ENCODE measurements at places on chromosomes 16 and 17.
A peak's percentile ranks its signal among the peaks of the same experiment; 100 is the strongest.

GRCh38 chr16:82047374-82047773 is 12.3 kb downstream of the HSD17B2 start:
- DNase-seq: no peak

GRCh38 chr16:927406-927805 is 43.4 kb downstream of the LMF1 start:
- DNase-seq: no peak

- peak; percentile 45 for DNase-seq
Observed at GRCh38 chr17:7717756-7718350, 309 bp downstream of the DNAH2 start.

GRCh38 chr17:30341703-30342249 is 7.9 kb upstream of the TMIGD1 start:
- no peak for DNase-seq

GRCh38 chr17:39139161-39139511 is 12.3 kb downstream of the PLXDC1 start:
- DNase-seq: no peak

DNA sequence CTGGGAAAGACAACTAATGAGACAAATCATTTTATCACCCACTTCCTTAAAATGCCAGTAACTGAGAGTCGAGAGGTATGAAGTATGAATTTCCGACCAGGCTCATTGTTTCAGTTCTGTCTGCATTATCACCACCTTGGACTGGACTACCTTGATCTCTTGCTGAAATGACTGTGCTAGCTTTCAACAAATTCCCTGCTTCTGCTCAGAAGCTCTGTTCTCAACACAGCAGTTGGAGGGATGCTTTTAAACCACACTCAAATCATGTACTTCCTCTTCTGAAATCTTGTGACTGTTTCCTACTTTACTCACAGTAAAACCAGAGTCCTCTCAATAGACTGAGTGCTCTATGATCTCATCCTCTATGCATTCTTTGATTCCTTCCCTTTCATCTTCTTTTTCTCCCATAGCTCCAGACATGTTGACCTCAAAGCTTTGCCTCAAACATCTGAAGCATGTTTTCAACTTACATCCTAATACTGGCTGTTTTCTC is 195.8 kb downstream of the KCNJ2 start:
- no peak for DNase-seq

- DNase-seq: no peak
Observed at GRCh38 chr17:79737922-79738578, 7.3 kb downstream of the ENPP7 start.

GRCh38 chr17:48596000-48596734 is 2.6 kb upstream of the HOXB5 start:
- DNase-seq: peak; percentile 75

DNA sequence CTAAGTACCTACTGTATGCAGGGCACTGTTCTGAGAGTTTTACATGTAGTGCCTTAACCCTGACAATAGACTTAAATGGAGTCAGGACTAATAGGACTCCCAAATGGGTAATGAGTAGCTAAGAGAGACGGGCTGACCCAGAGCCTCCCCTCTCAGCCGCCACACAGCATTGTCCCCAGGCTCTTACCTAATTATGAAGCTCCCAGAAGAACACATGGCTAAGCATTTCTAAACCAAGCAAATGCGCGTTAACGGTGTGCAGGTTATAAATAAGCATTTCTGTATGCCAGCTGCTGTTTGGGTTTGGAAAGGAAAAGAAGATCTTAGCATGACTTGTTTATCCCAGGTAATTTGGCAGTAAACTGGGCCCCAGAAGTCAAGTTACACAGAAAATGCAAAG is 14.3 kb downstream of the KATNIP start:
- DNase-seq: no peak

DNA sequence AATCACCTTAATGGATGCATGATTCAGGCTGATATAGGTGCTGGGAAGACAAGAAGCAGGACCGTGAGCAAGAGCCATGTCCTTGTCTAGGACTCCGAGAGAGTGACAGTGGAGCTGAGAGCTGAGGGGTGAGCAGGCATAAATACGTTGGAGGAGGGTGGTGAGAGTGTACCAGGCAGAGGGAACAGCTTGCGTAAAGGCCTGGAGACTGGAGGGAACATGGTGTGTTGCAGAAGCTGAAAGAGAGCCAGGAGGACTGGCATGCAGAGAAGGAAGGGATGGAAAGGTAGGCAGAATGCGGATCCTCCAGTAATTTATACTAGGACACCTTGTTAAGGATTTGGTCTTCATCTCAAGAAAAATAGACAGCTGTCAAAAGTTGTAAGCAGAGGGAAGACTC is 653.2 kb downstream of the HS3ST4 start:
- DNase-seq: no peak

DNA sequence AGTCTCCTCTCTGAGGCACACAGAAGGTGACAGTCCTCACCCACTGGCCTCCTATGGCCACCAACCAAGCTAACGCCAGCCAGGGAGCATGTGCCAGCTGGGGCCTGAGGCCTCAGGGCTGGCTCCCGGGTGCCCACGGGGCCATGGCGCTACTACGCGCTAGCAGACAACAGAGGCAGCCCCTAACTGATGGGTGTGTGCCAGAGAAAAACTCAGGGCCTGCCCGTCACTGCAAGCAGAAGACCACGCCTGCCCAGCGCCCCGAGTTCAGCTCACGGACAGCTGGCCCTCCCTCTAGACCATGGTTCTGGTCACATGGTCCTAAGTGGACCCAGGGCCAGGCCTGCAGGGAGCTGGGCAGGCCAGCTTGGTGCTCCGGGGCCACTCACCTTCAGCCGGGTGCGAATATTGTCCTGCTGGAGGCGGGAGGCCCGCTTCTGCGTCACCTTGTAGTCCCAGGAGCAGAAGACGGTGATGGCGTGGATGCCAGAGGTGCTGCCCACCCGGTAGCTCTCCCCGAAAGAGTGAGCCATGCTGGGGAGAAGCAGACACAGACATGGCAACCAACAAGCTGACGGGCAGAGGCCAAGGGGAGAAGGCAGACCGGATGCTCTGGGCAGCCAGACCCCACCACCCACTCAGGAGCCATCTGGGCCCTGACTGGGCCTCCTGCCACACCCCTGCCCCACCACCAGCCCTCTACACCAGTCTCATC is 6.2 kb downstream of the TMC6 start:
- no peak for DNase-seq

DNA sequence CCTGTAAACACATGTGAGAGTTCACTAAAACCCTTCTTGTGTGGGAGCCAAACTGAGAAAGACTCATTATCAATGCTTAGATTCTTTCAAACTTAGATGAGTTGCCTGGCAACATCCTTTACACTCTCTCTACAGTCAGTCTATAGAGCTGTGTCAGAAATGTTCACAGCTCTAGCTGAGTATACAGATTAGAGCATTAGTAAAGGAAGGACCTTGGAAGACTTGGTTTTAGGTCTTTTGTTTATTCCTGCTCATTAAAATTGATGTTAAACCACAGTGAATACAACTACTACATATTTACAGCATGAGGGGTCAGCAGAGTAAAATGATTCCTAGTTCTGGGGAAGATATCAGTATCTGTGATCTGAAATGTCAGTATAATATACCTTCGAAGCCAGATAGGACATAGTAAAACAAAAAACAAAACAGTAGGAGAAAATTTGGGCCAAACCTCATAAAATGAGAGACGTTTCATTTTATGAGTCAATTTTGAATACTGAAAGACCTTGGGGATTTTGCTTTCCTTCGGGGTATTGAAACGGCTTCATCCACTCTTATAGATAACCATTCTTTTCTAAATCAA is 186.0 kb downstream of the TANC2 start:
- no peak for DNase-seq

DNA sequence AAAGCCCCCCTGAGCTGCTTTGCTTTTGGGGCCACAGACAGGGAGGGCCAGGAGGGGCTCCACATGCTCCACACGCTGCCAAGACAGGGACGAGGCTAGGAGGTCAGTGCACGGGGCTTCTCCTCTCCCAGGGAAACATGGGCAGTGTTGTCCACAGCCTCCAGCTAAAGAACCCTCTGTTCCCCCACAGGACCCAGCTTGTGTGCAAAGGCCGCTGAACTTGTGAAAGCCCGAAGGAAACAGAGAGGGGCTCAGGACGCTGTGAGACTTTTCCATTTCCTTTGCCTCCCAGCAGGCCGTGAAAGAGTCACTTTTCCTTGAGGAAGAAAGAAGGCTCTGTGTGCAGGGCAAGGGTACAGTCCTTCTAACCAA is 9.7 kb downstream of the CDRT4 start:
- DNase-seq: no peak

- no peak for DNase-seq
Observed at GRCh38 chr17:80927791-80928216, 63.8 kb upstream of the CHMP6 start.

- DNase-seq: no peak
Observed at GRCh38 chr16:74320707-74321106, 24.1 kb downstream of the PSMD7 start.

- no peak for DNase-seq
Observed at GRCh38 chr16:21023509-21024202, 123.1 kb downstream of the LYRM1 start.

DNA sequence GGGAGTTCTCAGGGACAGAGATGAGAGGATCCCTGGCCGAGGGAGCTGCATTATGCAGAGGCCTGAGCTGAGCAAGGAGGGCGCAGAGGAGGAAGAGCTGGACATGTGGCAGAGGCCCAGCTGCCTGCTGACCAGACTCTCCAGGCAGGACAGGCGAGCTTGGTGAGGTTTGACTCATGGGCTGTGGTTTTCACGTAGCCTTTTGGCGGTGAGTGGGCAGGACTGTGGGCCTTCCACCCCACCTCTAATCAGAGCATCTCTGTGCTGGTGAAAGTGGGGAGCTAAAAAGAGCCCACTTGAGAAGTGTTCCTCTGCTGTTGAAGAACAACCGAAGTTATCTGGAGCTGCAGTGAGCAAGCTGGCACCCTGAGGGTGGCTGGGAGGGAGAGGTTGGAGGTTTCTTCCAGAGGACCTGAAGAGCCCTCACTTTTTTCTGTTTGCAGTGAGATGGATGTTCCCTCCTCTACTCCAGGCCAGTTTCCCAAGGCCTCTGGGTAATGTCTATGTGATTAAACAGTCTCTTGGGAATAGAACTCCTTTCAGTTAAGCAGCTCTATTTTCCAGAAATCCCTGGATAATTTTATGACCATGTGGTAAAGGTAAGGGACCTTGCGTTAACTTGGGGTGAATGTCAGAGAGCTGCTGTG is 11.9 kb downstream of the EPN2 start:
- DNase-seq: no peak

GRCh38 chr16:19785512-19786130 is 67.5 kb downstream of the IQCK start:
- no peak for DNase-seq

DNA sequence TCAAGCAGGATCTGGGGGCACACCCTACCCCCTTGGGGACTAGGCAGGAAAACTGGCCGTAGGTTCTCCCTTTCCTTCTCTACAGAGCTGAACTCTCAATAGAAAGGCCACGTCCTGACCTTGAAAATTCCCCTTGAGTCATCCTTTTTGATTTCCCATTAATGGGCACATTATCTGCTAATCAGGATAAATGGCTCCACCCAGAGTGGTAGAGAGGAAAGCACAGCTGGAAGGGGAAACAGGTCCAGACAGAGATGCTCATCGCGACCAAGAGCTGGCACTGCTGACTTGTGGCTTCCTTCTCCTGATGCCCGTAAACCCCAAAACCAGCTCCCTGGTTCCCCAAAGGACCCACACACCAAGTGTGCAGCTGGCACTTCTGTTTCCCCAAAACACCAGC is 206.5 kb upstream of the CDH5 start:
- no peak for DNase-seq

GRCh38 chr17:30520882-30521281 is 43.7 kb downstream of the GOSR1 start:
- no peak for DNase-seq

- DNase-seq: peak; percentile 56
Observed at GRCh38 chr16:11325404-11326083, 19.7 kb upstream of the RMI2 start.

GRCh38 chr16:63230421-63231040 is 1194.3 kb upstream of the CDH8 start:
- no peak for DNase-seq

- DNase-seq: no peak
Observed at GRCh38 chr16:31700200-31700529, 172.5 kb downstream of the AHSP start.

GRCh38 chr16:9338510-9338909 is 247.1 kb downstream of the HAPSTR1 start:
- DNase-seq: no peak

DNA sequence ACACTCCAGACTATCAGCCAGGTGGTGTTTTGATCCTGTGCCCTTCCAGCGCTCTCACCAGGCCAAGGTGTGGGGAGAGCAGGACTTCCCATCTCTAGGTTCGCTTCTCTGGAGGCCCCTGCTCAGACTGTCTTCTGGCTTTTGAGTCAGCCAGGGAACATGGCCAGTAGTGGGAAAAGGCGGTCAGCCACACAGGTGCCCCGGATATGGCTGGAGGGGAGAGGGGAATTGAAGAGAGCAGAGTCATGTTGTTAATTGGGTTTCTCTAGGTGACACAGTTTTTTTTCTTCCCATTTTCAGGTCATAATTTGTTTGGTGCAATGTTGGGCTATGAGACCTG is 1.5 kb downstream of the MINK1 start:
- DNase-seq: no peak

- DNase-seq: peak; percentile 68
Observed at GRCh38 chr17:40062329-40063186, at the start of gene THRA. THRA (plus strand) TSS chr17:40062965; CDS start chr17:40074489, 11,524 bp downstream.

DNA sequence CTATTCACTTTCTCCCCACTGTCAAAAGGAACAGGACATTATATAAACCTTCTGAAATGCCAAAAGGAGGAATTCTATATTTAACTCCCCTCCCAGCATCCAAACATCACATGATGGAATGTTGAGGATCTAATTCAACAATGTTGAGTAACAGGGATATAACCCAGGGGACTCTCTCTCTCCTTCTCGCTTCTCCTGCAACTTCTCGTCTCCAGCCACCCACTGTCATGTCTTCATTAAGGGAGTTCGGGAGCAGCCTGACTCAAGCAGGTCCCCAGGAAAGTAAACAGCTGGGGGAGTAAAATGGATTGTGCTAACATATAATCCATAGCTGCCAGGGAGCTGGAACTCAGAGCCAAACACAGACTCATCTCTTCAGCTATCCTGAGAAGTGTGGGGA is 51.7 kb downstream of the GRIN2A start:
- no peak for DNase-seq

DNA sequence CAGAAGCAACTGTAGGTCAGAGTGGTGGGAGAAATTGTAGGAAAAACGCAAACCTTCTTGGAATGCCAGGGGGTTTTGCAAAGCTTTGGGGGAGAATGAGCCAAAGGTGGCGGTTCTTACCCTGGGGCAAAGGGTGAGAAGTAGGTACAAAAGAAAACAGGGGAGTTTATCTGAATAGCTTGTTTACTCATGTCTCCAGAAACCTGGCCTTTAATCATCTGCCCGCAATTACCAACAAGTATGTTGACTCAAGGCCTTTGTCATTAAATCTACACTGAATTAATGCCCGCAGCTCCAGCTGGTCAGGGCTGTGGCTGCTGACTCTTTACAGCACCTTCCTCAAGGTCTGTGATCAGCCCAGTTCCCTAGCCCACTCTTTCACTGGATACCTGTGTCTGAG is 320.1 kb downstream of the CBLN1 start:
- no peak for DNase-seq

- DNase-seq: no peak
Observed at GRCh38 chr17:60416368-60416925, 5.8 kb upstream of the CHCT1 start.
